ENCODE measurements at places on chromosomes 3 and 15.

DNA sequence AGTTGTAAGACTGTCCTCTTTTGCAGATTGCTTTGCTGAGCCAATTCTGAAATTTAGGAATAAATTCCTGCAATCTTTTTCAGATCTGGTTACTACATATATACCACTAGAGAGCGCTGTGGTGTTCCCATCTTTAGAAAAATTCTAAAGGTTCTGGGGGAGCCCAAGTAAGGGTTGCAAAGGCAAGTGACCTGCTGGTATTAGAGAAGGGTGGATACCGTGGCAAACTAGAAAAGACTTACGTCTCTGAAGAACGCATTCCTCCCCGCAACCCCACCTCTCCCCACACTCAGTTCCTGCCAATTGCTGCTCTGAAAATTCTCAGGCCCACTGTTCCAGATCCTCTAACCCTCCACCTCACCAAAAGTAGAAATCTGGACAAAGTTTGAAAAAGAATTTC, 48.5 kb downstream of the EFHB start:
- no peak for DNase-seq

- DNase-seq, result no peak
These were observed 26.7 kb upstream of the NDUFB4 start for GRCh38 chr3:120569222-120570057.

GRCh38 chr3:182440101-182440500, 353.2 kb upstream of the ATP11B start:
- DNase-seq, result no peak

DNA sequence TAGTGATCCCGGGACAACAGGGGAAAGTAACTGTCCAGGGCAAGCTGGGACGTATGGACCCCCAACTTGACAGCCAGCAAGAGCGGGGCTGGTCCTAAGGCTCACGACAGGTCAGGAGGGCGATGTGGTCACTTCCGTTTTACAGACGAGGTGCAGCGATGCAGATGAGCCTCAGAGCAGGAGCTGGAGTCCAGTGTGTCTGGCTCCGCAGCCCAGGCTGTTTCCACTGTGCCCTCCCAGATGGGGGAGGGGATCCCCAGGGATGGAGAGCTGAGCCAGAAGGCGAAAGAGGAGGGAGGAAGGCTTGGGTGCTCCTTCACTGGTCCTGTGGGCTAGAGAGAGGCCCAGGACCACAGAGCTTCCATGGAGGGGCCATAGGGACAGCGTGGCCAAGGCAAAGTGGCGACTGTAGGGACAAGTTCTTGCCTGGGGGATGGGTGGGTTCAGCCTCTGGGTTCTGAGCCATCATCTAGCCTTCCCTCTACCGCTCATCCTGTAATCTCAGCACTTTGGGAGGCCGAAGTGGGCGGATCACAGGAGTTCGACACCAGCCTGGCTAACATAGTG, 5.7 kb downstream of the SNX33 start:
- no peak for DNase-seq

- no peak for DNase-seq
These were observed 169.1 kb downstream of the ULK4 start for GRCh38 chr3:41792806-41793205.

GRCh38 chr3:58384381-58385090, 49.1 kb downstream of the PDHB start:
- no peak for DNase-seq

- no peak for DNase-seq
These were observed 257.9 kb upstream of the KCNH8 start for GRCh38 chr3:18890449-18890848.

GRCh38 chr3:37768107-37768809, 93.4 kb upstream of the CTDSPL start:
- DNase-seq, result no peak

- no peak for DNase-seq
These were observed 38.9 kb upstream of the KIF23 start for GRCh38 chr15:69375151-69375790.

GRCh38 chr3:196207833-196208607, 3.2 kb downstream of the ZDHHC19 start:
- DNase-seq, result no peak

DNA sequence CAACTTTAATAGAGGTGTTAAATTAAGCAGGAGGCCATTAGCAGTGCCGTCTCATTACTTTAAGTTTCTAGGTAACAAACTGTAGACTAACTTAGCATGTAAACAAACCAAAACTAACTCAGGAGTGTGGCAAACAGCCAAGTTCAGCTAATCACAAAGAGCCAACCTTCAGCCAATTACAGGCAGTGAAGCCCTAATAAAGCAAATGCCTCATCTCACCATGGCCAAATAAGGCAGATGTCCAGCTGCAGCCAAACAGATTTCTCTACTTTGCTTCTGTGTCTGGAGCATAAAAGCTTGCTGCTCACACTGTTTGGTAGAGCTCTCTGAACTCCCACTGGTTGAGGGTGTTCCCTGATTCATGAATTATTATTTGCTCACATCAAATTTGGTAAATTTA, 835.4 kb upstream of the GBE1 start:
- DNase-seq, result no peak

- DNase-seq, result no peak
These were observed 39.6 kb upstream of the LIPC start for GRCh38 chr15:58392141-58392540.

DNA sequence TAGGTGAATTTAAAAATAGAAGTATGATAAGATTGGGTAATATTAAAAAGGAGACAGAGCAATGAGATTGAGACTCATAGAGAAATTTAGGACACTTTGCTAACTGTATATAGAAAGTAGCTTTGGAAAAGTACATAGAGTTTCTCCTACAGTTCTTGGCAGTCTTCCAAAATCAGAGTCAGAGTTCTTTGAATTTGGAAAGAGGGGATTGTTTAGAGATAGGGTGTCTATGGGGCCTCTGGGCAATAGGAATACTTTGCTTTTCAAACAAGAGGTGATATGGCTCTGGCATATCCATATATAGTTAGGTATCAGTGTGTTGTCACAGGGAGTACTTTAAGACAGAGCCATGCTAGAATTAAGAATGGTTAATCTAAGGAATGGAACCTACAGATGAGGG, 477.1 kb upstream of the KCNMB2 start:
- DNase-seq, result no peak

DNA sequence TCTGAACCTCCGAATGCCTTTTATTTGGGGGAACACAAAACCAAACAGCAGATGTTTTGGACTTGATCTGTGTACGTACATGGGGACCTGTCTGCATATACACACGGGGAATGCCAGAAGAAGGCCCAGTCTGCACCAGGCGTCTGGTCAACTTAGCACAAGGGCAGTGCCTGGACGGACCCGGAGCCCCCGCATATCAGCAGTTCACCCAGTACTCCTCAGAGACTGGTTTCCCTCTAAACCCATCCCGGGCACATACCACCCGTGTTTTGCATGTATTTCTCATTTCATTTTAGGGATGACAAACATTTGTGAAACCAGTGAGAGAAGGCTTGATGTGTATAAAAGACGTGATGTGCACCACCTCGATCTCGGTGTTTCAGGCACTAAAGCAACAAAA, 49.7 kb downstream of the KLHL25 start:
- DNase-seq, result no peak

- no peak for DNase-seq
These were observed 101.7 kb downstream of the IGSF11 start for GRCh38 chr3:118932822-118933558.

DNA sequence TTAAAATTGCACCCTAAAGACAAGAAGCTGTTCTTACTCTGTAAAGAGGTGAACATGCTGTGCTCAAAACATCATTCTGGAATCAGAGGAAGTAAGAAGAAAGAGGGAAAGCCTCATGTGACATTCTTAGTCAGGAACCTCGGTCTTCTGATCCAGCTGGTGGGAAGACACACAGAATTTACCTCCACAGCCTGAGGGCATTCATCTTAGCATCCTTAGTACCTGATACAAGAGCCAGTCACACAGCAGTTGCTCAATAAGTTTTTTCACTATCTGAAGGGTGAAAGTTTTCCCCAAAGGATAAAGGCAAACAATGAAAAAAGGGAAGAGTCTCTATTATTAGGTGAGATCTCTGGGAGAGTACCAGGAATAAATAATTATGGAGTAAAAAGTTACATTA, 116.8 kb downstream of the SEMA6D start:
- no peak for DNase-seq

DNA sequence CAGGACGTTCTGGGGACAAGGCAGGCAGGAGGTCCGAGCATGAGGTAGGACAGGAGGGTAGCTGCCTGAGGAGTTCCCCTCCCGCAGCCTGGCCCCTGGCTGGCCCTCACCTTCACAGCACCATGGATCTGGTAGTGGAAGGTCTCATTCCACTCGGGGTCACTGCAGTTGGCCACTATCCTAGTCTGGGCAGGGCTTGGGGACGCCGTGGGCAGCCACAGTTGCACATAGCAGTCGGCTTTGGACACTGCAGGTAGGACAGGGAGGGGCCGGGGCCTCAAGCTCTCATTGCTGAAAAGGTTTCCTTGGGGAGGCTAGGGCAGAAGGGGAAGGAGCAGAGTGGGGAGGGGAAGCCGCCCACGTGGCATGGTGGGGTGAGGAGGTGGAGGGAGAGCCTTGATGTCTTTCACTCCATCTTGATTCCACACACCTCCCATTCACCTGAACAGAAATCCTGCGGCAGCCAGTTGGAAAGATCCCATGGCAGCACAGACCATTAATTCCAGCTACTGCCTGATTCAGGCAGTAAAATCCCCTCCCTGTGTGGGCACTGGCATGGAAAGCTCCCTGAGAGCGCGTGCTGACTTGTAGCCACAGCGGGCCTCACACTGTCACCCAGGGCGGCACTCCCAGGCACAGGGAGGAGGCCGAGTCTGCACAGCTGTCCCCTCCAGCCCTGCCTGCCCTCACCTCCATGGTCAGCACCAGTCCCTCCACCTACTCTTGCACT, 2.1 kb downstream of the PLA2G4F start:
- no peak for DNase-seq

GRCh38 chr3:104368760-104369159, 997.9 kb upstream of the ALCAM start:
- no peak for DNase-seq

GRCh38 chr3:146953511-146953981, 348.4 kb upstream of the PLSCR5 start:
- no peak for DNase-seq

DNA sequence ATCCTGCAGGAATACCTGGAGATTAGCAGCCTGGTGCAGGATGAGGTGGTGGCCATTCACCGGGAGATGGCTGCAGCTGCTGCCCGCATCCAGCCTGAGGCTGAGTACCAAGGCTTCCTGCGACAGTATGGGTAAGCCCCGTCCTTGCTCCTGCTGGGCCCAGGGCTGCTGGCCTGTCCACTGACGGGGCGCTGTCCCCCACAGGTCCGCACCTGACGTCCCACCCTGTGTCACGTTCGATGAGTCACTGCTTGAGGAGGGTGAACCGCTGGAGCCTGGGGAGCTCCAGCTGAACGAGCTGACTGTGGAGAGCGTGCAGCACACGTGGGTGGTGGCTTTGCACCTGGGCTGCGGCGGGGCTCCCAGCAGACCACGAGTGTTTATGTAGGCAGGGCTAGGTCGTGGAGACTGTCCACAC, 5.0 kb downstream of the FES start:
- no peak for DNase-seq

- no peak for DNase-seq
These were observed 37.5 kb upstream of the IQSEC1 start for GRCh38 chr3:13110678-13111116.

- DNase-seq, result no peak
These were observed 57.2 kb upstream of the ZBTB38 start for GRCh38 chr3:141311170-141311495.

DNA sequence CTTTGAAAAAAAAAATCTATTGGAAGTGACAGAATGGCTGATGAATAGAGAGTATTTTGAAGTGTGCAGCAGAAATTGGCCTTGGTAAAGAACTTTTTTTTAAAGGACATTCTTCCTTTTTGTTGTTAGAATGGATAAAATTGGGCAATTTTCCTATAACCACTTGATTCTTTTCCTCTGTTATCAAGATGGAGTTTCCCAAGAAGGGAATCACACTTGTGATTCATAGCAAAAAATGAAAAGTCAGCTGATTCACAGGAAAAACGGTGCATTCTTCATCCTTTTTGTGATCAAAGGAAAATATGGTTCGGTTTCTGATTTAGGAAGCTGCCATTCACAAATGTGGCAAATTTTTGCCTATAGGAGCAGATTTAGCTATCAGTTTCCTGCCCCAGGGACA, 486.8 kb downstream of the GBE1 start:
- no peak for DNase-seq

DNA sequence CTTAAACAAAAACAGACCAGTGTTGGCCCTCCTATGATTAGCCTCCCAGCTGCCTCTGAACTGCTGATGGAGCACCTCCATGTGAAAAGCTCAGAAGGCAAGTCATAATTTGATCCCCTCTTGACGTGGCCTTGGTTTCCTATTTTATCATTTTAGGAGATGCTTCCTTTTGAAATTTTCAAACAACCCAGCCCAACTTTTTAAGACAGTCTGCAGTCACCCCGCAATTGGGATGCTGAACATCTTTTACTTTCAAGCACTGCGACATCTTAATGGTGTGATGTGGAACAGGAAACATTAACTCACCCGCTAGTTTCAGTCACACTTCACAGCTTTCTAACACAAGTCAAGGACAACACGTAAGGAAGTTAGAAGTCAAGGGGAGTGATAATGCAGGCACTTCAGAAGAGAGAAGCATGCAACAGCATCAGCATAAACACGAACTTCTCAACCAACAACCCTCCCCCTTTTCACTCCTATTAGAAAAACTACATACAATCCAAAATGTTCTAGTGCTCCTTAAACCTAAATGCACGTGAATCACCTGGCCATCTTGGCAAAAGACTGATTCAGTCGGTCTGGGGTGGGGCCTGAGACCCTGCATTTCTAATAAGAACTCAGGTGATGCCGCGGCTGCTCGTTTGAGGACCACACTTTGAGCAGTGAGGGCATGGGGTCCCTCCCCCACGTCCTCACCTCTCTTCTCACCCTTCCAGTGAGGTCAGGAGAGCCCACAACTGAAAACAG, 161.5 kb downstream of the FOXP1 start:
- no peak for DNase-seq

DNA sequence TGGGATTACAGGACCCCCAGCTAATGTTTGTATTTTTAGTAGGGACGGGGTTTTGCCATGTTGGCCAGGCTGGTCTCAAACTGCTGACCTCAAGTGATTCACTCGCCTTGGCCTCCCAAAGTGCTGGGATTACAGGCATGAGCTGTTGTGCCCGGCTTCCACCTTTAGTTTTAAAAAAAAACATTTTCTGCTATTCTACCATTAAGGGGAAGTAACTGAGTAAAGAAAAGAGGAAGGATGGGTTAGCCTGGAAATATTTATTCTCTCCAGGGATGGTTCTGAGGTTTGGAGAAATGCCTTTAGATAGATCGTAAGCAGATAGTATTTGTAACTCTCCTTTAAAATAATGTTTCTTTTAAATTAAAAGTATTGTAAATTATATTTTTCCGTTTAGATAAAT, 3.1 kb downstream of the AP4E1 start:
- DNase-seq, result no peak

DNA sequence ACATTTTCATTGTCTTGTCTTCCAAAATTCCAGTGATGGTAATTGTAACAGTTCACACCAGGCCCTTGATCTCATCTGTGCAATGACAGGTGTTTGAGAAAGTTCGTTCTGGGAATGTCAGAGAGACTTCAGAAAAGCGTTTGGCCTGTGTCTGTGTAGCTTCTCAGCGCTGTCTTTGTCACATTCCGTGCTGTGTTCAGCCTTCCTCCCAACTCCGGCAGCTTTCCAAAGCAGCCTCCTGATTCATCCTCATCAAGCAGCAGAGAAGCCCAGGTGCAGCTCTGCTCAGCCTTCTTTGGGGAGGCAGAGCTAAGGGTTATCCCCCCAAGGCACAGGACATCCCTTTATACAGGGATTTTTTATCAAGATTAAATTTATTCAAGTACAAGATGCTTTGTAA, 494.0 kb upstream of the SUCLG2 start:
- DNase-seq, result no peak

- no peak for DNase-seq
These were observed 827 bp downstream of the WNT5A start for GRCh38 chr3:55486101-55486856.

Measured in stimulated activated CD4-positive, alpha-beta T cell treated with anti-CD3 and anti-CD28 coated beads, Interleukin-1b, Interleukin-23, amount 100 ng/mL, for 1 hour (primary cell).